ENCODE measurements at places on chromosomes 16 and 17.
A peak's percentile ranks its signal among the peaks of the same experiment; 100 is the strongest.

GRCh38 chr17:39867084-39867879 lies 720 bp upstream of the ZPBP2 start:
- DNase-seq = peak; percentile 68

DNA sequence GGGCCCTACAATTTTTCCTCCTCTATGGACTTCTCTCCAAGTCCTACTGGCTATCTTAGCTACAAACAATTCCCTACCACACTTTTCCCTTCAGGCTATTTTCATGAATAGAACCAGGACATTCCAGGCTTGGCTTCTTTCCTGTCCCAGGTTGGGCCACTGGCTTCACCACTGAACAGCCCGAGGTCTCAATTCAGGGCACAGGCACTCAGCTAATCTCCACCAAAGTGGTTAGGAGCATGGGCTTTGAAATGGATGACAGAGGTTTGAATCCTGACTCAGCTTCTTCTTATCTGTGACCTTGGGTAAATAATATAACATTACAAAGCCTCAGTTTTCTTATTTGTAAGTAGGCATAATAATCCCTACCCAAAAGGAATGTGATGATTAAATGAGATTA lies 50.9 kb upstream of the ZNF629 start:
- no peak for DNase-seq

GRCh38 chr16:92431-93339 lies 14.7 kb downstream of the MPG start:
- DNase-seq = no peak

- no peak for DNase-seq
These were observed 7.8 kb downstream of the GALK1 start for GRCh38 chr17:75757086-75757681.

- DNase-seq = peak; percentile 90
These were observed 1.4 kb upstream of the SLC22A31 start for GRCh38 chr16:89201439-89202377.

DNA sequence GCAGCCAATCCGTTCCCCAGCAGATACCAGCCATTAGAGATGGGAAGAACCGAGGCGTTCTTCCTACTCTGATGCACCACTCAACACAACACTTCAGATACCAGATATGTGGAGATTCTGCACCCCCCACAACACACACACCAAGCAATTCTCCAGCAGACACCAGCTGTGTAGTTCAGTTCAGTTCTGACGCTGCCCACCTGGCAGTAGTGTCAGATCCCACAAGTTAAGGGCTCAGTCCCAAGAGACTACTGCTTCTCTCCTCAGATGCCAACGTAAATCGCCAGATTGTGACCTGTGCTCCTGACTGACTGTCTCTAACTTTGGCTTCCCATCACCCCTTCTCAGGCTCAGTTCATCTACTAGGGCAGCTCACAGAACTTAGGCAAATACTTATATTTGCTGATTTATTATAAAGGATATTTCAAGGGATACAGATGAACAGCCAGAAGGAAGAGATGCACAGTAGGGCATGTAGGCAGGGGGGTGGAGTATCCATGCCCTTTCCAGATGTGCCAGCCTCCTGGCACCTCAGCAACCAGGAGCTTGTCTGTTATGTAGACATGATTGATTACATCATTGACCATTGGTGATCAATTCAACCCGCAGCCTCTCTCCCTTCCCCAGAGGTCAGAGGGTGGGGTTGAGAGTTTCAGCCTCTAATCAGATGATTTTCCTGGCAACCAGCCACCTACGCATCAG lies 110.6 kb downstream of the PRKCA start:
- no peak for DNase-seq

DNA sequence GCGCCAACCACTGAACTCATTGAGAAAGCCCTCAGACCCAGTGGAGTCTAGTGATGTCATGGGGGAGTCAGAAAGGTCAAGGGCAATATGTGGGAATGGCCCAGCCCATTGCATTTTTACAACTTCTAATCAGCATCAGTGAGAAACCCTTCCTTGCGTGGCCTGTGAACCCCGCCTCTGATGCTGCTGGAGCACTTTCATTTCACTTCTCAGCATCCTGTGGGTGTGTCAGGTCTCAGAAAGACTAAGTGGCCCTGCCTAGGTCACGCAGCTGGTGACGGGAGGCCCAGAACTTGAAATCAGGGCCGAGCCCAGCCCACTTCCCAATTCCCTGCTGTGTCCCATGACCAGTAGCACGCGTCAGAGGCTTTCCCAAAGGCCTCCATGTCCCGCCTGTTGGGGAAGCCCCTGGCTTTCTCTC lies 6.1 kb downstream of the DNAI2 start:
- DNase-seq = peak; percentile 66

DNA sequence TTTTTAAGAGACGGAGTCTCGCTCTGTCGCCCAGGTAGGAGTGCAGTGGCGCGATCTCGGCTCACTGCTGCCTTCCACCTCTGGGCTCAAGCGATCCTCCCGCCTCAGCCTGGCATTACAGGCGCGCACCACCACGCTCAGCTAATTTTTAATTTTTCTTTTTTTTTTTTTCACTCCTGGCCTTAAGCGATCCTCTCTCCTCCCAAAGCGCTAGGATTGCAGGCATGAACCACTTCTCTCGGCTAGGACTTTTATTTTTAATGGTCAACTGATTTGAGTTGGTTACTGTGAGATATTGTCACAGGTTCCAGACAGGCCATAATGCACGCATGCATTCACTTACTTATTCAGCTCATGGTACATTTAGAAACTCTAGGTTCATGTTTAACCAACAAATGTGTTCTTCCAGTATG lies 888 bp downstream of the PIGW start:
- DNase-seq = no peak

DNA sequence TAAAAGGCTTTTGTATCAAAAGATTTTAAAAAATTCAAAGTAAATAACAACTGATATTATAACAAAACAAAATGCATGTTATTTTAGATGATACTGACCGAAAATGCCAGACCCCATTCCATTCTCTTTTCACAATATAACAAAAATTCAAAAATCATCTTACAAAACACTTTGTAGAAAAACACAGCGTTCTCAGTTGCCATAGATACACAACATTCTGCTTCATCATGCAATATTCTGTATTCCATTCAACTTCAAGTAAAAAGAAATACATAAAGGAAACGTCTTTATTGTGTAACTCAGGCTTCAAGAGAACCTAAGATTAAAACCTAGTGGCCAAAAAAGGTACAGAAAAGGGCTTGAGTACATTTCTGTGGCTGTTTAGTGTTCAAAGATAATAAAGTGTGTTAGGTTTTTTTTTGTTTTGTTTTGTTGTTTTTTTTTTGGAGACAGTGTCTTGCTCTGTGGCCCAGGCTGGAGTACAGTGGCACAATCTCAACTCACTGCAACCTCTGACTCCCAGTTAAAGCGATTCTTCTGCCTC lies 250.5 kb downstream of the CEP112 start:
- no peak for DNase-seq

DNA sequence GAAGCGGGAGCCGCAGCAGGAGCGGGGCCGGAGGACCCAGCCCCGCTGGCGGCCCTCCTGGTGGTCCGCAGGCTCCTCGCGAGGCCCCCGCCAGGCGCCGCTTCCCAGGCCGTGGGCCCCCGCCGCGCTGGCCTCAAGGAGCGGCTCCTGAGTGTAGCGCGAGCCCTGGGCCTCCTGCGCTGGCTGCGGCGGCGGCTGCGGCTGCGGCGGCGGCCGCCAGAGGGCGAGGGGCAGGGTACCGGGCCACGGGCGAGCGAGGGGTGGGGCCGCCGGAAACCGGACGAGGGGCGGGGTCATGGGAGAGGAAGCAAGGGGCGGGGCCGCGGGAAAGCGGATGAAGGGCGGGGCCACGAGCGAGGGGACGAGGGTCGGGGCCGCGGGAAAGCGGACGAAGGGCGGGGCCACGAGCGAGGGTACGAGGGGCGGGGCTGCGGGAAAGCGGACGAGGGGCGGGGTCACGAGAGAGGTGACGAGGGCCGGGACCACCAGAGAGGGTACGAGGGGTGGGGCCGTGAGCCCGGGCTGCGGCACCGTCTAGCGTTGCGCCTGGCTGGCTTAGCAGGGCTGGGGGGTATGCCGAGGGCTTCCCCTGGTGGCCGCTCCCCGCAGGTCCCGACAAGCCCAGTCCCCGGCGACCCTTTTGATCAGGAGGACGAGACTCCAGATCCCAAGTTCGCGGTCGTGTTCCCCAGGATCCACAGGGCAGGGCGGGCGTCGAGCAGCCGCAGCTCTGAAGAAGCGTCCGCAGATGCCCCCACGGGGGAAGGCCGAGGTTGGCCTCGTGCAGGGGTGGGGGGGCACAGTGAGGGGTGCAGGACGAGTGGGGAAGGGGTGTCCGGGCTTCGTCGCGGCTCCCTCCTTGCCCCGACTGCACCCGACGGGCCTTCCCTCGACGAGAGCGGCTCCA lies 1.7 kb downstream of the MYO15B start:
- DNase-seq = peak; percentile 96

DNA sequence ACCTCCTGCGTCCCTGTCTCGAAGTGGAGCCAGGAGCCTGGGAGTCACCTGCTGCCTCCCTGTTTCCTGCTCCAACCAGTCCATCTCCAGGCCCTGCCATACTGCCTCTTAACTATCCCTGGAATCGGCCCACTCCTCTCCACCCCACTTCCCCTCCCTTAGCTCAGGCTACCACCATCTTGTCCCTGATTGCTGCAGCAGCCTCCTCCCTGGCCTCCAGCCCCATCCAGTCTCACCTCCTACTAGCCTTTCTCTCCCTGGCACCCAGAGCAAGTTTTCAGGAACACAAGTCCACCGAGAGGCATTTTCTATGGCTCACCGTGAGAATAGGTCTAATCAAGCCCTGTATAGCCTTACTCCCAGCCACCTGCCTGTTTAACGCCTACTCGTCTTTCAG lies 865 bp upstream of the CAMKK1 start:
- DNase-seq = no peak

DNA sequence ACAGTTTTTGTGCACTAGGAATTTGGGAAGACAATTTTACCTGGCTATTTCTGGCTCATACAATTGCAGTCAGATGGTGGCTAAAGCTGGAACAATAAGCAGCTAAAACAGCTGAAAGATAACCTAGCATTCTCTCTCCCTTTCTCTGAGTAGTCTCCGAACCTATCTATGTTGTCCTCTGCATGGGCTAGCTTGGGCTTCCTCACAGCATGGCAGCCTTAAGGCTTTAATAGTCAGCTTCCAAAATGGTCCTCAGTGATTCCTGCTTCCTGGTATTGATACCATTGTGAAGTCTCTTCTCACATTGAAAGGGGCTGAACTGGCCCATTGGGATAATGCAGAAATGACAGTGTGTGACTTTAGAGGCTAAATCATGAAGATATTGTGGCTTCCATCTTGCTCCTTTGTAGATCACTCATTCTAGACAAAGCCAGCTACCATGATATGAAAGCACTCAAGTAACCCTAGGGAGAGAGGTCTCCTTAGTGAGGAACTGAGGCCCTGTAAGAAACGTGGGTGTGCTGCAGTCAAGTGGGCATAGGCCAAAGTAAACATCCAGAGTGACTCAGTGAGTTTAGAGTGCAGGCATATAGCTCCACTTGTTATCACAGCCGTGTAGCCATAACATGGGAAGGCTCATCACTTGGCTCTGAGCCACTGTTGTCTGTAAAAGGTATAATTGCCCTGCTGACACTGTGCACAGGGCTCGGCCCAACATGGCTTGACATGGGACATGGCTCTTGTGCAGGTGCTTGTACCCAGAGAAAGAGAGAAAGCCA lies 5.5 kb upstream of the VKORC1 start:
- DNase-seq = no peak

DNA sequence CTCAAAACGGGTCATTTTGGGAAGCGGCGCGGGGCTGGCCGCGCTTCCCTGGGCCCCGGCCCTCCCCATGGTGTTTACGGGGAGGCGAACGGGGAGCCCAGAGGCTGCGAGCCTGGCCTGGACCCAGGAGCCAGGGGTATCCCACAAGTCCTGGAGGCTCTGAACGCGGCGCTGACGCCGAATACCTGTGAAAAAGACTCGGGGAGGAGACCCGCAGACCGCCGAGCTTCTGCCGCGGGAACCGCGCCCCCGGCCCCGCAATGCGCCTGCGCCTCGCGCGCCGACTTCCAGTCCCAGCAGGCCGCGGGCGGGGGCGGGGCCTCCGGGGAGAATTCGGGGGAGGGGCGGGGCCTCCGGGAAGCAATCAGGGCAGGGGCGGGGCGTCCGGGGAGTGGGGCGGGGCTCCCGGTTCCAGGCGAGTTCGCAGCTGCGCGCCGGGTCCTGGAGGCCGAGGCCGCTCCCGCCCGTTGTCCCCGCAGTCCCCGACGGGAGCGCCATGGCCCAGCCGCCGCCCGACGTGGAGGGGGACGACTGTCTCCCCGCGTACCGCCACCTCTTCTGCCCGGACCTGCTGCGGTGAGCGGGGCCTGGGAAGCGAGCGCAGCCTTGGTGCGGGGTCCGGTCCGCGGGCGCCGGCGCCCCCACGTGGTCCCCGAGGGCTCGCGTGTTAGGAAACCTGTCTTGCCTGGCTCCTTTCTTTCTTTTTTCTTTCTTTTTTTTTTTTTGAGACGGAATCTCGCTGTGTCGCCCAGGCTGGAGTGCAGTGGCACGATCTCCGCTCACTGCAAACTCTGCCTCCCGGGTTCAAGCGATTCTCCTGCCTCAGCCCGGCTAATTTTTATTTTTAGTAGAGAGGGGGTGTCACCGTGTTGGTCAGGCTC lies at the start of gene DECR2:
TSS of gene DECR2 (plus strand) at position 418 of the 881 bp plus-strand sequence. CDS start at position 497, 79 bp downstream.
- DNase-seq = peak; percentile 95

GRCh38 chr16:73418691-73419090 lies 370.8 kb upstream of the ZFHX3 start:
- DNase-seq = no peak

DNA sequence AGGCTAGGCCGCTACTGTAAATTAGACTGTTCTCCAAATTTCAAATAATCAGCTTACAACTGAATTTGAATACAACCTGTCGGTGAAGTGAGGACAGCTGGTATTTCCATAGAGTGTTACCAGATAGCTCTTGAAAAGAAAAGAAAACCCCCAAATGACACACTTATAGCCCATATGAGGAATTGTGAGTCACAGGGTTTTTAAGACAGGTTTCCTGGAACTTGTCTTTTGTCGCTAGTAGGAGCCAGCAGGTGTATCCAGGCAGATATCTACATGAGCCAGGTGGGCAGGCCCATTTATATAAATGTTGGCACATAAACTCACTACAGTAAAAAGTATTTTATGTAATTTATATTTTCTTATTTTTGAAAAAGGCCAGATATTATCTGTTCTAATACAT lies 24.0 kb downstream of the TNRC6A start:
- DNase-seq = peak; percentile 19

DNA sequence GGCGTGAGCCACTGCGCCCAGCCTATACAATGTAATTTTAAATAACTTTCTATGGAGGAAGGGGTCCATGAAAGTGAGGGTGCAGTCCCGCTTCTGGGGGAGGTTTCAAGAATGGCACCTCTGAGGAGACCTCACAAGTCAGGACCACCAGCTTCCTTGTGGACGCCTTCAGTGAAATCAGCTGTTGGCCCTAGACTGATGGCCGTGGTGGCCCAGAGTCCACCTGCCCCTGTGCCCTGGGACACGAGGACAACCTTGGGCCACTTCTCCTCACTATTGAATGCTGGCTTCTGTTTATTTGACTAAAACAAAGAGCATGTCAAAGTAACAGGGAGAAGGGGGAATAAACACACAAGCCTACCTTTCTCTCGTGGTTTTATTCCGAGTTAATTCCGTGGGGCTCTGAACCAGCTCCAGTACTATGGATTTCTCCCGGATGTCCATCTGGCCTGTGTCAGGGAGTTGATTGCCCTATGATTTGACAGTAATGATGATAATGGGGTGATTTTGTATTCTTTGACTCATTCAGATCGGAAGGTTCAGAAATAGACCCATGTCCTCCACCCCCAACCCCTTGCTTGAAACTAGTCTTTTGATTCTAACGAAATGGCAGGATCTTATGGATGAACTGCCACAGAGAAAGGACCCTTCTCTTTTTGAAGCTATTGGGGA lies 8.6 kb upstream of the CBX4 start:
- no peak for DNase-seq
